ENCODE measurements at places on chromosomes 16 and 17.
A peak's percentile ranks its signal among the peaks of the same experiment; 100 is the strongest.

DNA sequence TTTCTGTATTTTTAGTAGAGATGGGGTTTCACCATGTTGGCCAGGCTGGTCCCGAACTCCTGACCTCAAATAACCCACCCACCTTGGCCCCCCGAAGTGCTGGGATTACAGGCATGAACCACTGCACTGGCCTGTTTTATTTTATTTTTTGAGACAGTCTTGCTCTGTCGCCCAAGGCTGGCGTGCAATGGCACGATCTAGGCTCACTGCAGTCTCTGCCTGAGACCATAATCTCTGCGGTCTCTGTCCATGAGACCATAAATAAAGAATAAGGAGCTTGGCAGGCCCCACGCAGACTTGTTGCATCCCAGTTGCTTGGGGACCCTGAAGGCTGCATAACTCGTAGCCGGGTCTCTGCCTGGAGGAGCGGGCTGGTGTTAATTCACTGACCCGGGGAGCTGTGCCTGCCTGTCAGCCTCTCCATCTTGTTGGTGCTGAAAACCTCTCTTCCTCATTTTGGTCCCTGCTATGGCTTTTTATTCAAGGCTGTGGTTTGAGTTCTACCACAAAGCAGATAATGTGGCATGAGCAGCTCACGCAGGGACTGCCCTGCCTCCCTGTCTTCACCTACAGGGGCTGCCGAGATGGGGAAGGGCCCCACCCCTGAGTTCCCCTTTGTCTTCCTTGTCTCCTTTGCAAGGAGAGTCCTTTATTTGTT lies 82.1 kb downstream of the MSI2 start:
- no peak for DNase-seq

DNA sequence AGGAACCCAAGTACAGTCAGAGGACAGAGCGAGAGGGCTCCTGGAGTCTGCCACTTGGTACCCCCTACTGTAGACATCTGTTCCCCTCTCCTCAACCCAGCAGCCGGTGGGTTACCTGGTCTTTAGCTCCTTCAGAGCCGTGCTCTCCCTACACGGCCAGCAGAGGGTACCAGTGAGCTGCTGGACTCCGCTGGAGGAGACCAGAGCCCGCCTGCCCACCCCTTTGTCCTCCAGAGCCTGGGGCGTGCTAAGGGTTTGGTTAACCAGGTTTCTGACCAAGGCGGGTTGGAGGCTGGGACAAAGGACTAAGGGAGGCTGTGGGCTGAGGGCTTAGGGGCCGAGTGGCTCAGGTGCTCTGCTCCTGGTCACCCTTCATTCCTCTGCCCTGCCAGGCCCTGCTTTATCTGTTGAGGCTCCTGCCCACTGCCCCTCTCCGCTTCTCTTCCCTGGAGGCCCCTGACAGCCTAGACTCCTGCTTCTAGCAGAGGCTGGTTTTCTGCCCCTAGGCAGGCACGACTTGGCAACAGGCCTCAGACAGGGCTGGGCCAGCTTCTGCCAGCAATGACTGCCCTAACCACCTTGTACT lies 2.7 kb upstream of the HSD11B2 start:
- DNase-seq, result peak; percentile 85

DNA sequence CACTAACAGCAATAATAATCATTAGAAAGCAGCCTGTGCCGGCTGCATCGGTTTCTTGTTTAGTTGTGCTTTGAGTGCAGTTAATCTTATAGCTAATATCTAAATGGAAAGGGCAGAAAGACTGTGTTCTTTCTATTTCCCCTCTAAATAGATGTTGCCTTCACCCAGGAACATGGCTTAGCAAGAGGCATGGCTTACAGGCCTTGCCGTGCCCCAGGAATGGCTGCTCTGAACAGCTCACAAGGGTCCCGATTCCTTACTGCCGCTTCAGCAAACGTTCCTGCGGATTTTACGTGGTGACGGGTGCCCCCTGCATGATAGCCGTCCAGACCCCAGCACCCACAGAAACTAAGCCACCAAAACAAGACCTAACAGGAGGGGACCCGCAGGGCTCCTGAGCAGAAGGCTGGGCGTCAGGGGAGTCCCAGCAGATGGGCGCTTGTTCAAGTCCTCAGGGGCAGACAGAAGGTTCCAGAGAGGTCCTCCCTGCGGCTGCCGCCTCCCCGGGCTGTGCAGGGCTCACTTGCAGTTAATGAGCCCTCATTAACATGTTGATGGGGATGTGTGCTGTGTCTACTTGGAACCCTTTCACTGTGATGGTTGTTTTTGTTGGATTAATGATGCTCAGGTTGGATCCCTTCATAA lies 52.5 kb upstream of the ENPP7 start:
- DNase-seq, result peak; percentile 69

GRCh38 chr17:68011199-68011665 lies 15.0 kb upstream of the C17orf58 start:
- DNase-seq, result peak; percentile 81

Data from glutamatergic neuron (in vitro differentiated cells).